ENCODE measurements at places on chromosomes 6 and 20.

GRCh38 chr6:14665827-14666724 is 548.5 kb downstream of the CD83 start:
- DNase-seq = no peak

DNA sequence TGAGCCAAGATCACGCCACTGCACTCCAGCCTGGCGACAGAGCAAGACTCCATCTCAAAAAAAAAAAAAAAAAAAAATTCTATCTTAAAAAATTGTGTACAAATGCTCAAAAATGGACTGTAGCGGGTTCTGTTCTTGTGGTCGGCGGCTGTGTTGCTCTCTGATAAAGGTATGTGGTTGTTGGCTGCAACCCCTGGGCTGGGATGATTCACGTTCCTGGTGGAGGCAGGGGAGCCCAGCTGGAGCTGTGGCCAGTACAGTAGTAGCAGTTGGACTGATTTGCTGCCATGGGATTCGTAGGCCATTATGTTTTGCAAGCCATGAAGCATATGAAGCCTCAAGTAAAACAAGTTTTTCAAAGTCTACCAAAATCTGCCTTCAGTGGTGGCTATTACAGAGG is 22.3 kb downstream of the MDN1 start:
- DNase-seq = no peak

DNA sequence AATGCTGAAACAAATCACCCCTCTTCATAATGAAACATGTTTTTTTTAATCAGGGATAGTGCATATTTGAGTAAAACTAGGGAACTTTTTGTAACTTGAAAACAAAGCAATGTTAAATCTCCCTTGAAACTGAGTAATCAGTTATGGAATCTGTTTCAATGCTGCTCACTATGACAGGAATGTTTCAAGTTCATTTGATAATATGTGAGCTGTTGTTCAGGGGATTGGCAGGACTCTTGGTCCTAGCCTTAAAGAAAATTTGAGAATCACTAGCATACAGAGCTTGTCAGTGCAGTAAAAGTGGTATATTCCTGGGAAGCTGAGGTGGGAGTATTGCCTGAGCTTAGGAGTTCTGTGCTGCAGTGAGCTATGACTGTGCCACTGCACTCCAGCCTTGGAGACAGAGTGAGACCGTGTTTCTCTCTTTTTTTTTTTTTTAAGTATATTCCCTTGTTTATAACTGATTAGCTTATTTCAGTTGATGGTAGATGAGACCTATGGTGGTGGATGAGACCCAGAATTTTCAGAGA is 21.6 kb upstream of the CALHM6 start:
- no peak for DNase-seq

- DNase-seq = no peak
These were observed 52.6 kb downstream of the EFCAB8 start for GRCh38 chr20:32911355-32911754.

All from NCI-H2081 (cell line).